ENCODE measurements at places on chromosomes 2 and 18.

DNA sequence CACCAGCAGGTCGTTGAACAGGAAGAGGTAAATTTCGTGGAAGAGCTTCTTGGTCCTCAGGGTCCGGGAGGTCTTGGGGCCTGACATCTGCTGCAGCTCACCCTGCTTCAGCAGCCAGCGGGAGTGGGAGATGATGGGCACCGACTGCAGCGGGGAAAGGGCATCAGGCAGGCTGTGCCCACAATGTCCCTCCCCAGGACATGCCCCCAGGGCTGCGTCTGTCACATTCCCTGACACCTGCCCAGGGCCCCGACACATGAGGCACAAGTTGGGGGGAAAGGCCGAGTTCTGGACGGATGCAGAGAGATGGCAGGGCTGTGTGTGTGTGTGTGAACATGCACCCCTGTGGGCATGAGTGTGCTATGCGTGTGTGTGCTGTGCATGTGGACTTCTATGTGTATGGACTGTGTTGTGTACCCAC lies 13.9 kb downstream of the SNORC start:
- H3K4me3 ChIP-seq, result no peak overlapping the region
- no peak for DNase-seq
- no peaks in the 10 kb centered on the region for H3K36me3 ChIP-seq
- no peaks in the 10 kb centered on the region for H3K4me1 ChIP-seq
- no peak overlapping the region for H3K27ac ChIP-seq

- no peak for DNase-seq
- H3K27me3 ChIP-seq, result no peaks in the 10 kb centered on the region
- no peak overlapping the region for H3K27ac ChIP-seq
- peaks cover 6% of the 10 kb centered on the region for H3K36me3 ChIP-seq
Observed at GRCh38 chr2:86747711-86748639, 27.9 kb downstream of the RMND5A start.

GRCh38 chr18:3447895-3448837 lies 1.8 kb upstream of the TGIF1 start:
- no peaks in the 10 kb centered on the region for H3K36me3 ChIP-seq
- H3K4me1 ChIP-seq, result peaks cover 7% of the 10 kb centered on the region
- DNase-seq, result peak; percentile 89

DNA sequence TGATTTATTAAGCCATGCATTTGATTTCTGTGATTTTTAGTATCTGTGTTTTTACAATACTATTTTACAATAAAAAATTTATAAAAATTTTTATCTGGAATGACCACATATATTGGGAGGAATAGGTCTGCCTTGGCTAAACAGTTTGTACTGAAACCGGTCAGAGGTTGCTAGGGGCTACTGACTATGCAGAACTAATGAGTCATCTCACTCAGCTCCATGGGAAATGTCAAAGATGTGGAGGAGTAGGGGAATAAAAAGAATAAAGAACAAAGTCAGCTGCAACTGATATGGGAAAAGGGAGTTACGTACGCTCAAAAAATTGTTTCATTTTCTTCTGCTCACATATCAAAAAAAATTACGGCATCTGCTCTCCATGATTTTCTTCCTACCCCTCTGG lies 8.6 kb upstream of the TMEM163 start:
- H3K4me1 ChIP-seq, result no peaks in the 10 kb centered on the region
- no peak overlapping the region for H3K27ac ChIP-seq
- H3K27me3 ChIP-seq, result no peaks in the 10 kb centered on the region

GRCh38 chr2:19861813-19862212 lies 40.0 kb downstream of the TTC32 start:
- no peaks in the 10 kb centered on the region for H3K27me3 ChIP-seq
- no peaks in the 10 kb centered on the region for H3K36me3 ChIP-seq
- DNase-seq, result peak; percentile 76
- peak overlapping the region; percentile 89 for H3K27ac ChIP-seq

DNA sequence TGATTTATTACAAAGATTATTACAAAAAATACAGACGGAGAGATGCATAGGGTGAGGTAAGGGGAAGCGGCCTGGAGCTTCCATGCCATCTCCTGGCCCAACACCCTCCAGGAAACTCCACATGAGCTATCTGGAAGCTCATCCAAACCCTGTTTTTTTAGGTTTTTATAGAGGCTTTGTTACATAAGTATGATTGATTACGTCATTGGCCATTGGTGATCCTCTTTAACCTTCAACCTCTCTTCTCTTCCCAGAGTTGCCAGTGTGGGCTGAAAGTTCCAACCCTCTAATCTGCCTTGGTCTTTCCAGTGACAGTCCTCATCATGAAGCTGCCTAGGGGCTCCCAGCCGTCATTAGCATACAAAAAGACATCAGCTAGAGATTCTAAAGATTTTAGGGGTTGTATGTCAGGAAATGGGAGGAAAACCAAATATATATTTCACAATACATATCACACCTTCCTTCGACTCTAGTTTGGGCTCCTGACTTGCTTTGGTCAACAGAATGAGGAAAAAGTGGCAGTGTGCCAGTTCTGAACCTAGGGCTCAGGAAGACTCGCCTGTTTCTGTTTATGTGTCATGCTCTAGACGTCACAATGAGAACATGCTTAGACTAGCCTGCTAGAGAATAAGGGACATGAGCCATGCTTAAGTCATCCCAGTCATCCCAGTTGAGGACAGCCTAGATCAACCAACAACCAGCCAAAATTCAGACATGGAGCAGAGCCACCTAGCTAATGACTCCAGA lies 54.1 kb downstream of the ETAA1 start:
- H3K27me3 ChIP-seq, result no peaks in the 10 kb centered on the region
- no peak overlapping the region for H3K27ac ChIP-seq
- no peak overlapping the region for H3K4me3 ChIP-seq
- H3K36me3 ChIP-seq, result no peaks in the 10 kb centered on the region

GRCh38 chr2:121479882-121480522 lies 50.7 kb upstream of the RNU4ATAC start:
- H3K36me3 ChIP-seq, result no peaks in the 10 kb centered on the region
- no peak for DNase-seq
- no peaks in the 10 kb centered on the region for H3K27me3 ChIP-seq
- H3K4me3 ChIP-seq, result no peak overlapping the region
- no peak overlapping the region for H3K27ac ChIP-seq

- no peaks in the 10 kb centered on the region for H3K27me3 ChIP-seq
- H3K36me3 ChIP-seq, result no peaks in the 10 kb centered on the region
- H3K4me3 ChIP-seq, result no peak overlapping the region
- H3K4me1 ChIP-seq, result no peaks in the 10 kb centered on the region
Observed at GRCh38 chr2:8590938-8591337, 90.9 kb upstream of the ID2 start.

GRCh38 chr2:171894612-171894947 lies 536 bp upstream of the SLC25A12 start:
- H3K36me3 ChIP-seq, result peaks cover 5% of the 10 kb centered on the region
- peaks cover 15% of the 10 kb centered on the region for H3K4me1 ChIP-seq
- DNase-seq, result no peak
- peak overlapping the region; percentile 87 for H3K27ac ChIP-seq

DNA sequence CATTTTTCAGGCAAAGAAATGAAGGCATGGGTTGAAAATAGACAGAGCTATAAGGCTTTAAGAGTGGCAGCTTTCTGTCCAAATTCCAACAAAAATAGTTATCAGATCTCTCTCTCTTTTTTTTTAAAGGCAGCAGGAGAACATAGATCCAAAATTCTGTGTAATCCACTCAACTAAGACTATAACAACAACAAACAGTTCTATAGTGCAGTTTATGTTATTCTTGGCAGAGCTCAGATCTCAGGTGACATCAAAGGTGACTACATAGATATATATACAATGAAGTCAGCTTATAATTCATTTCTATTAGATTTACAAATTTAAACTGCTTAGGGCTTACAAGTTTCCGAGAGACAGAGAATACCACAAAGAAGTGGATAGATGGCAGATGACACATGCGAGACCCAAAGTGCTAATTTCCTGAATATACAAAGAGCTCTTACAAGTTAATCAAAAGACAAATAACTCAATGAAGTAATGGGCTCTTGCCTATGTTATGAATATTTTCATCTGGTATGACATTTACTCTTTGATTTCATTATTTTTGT lies 223.2 kb downstream of the BCL2 start:
- no peaks in the 10 kb centered on the region for H3K27me3 ChIP-seq
- no peaks in the 10 kb centered on the region for H3K36me3 ChIP-seq
- no peak overlapping the region for H3K27ac ChIP-seq
